ENCODE measurements at places on chromosomes 1 and 21.

DNA sequence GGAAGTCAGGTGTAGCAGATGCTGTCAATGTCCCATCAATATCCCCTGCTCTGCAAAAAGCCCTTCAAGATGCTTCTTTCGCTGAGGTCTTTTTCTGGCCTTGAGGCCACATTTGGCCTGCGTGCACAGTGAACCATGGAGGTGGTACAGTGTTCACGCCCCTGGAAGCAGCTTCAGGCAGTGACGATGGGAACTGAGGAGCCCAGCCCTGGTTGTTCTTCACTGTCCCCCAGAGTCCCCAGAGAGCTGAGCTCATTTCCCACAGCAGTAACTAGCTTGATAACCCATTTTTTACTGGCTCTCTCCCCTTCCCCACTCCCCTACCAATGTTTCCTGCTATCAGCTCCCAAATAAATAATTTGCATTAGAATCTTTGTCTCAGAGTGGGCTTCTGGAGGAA, 76.5 kb downstream of the OLIG1 start:
- no peak for DNase-seq

DNA sequence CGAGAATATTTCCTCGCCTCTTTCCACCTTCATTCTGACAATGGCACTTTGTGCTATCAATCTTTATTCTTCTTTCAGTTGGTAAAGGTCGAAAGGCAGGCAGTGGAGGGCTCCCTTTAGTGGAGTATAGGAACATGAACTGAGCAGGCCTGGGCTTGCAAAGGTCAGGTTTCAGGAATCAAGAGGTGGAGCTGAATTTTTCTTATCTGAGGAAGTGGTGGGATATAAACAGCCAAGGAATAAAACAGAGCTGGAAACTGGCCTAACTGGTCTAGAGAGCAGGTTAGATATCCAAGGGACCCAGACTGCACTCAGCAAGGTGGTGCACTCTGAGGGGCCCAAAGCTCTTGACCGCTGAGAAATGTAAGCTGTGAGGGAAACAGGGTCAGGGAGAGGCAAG, 99.1 kb downstream of the PLA2G4A start:
- peak; percentile 25 for DNase-seq

DNA sequence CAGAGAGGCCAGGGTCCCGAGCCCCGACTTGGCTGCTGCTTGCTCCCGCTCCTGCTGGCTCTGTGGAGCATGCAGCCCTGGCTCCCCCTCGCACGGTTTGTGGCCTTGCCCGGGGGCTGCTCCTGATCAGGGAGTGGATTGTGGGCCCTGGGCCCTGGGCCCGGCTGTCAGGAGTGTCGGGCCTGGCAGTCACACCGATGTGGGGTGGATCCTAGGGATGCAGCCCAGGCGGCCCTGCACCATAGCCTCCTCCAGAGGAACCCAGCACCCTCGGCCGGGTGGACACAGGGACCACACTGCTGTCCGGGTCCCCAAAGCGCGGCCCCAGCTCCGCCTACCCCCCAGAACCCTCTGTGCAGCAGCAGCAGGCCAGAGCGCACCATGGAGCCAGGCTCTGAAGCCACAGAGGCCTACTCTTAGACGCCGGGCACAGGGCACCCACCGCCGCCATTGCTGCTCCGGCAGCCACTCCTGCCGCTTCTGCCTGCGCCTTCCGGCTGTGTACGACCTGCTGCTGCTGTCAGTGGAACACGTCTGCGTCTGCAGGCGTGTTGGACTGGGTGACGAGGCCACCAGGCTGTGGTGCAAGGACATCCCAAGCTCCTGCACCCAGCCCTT, 9.4 kb downstream of the SLX9 start:
- DNase-seq: no peak

- DNase-seq: peak; percentile 95
These were observed at the start of gene TMEM69 for GRCh38 chr1:45687754-45688740. Gene TMEM69, plus strand, starts transcription at chr1:45688181. Its CDS starts 2,888 bp downstream, at chr1:45691069.

GRCh38 chr1:165073185-165074007, 283.1 kb downstream of the LMX1A start:
- DNase-seq: peak; percentile 72

DNA sequence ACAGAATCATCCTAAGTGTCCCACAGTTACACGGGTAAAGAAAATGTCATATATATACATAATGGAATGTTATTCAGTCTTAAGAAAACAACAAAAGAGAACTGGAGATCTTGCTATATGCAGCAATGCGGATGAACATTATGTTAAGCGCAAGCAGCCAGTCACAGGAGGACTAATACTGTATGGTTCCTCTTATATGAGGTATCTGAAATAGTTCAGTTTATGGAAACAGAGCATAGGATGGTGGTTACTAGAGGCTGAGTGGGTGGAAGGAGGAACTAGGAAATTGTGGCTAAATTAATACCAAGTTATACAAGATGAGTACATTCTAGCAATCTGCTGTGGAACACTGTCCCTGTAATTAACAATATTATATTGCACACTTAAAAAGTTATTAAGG, 834.3 kb downstream of the KCNT2 start:
- DNase-seq: no peak

GRCh38 chr1:86846164-86846647, 67.7 kb downstream of the SELENOF start:
- DNase-seq: no peak

DNA sequence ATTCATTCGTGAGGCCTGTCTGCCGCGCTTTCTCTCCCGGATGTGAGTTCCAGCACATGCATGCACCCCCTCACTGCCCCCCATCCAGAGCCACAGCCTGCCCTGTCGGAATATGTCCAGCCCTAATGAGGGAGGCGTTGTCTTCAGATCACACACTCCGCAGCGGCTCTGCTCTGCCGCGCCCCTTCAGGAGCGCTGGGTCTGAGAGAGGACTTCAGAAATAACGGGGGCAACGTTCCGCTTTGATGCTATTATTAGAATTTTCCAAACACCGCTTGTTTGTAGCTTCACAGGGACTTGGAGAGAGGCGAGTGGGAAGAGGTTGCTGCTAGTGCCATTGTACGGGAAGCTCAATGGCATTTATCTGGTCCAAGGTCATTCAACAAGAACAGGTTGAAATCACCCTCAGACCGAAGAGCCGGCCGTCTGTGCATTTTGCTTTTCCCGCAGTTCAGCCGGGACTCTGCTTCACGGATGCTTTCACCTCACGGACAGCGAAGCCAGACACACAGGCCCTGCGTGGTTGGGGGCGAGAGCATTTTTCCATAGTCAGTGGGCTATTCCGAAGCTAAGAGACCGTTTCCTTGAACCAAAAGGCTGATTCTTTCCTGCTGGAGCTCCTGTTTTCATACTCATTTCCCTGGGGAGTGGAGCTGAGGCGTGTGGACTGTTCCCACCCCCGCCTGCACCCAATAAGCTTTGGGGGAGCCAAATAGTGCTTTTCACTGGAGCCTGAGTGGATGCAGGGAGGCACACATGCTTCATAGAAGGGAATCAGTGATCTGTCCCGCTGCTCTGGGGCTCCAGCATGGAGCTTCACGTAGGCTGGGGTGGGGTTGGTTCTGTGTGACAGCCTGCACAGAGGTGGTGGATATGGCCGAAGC, 69.7 kb downstream of the GALNT2 start:
- no peak for DNase-seq

- DNase-seq: no peak
These were observed 14.5 kb downstream of the SLX9 start for GRCh38 chr21:44954281-44954771.
